ENCODE measurements at places on chromosomes 4 and X. TPM values are rescaled to one million over a fixed set of nuclear protein-coding genes. Genes with fewer than 3 reads are reported as not detected.
A peak's percentile ranks its signal among the peaks of the same experiment; 100 is the strongest.

DNA sequence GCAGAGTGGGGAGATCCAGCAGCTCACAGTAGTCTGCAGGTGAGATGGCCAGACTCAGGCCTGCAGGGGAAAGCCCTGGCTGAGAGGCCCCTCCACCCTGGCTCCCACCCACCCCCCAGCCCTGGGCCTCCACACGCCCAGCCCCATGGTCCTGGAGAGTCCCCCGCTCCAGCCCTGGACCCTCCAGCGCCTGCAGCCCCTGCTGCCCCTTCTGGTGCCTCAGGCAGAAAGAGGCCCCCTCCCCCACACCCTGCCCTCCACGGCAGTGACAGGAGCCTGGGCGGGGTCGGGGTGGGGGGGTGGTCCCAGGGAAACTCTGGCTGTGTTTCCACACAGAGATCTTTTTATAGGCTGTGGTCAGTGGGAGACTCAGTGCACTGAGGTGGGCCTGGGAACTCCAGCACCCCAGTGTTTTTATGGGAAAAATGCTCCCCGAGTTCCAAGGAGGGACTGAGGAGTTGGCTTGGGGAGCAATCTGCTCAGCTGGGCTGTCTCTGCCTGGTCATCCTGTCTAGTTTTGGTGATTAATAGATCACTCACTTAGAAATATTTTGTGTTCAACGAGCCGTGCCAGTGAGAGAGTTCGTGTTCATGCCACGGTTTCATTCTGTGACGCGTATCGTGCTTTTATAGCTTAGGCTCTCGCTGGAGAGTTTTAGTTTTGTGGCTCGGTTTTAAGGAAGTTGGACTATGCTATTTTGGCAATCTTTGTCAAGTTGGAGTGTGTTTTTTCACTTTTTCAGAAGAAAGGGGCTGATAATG lies 53.1 kb upstream of the HGFAC start:
- ATAC-seq = peak; percentile 13

GK gene
- total RNA-seq = 17.8 TPM

DNA sequence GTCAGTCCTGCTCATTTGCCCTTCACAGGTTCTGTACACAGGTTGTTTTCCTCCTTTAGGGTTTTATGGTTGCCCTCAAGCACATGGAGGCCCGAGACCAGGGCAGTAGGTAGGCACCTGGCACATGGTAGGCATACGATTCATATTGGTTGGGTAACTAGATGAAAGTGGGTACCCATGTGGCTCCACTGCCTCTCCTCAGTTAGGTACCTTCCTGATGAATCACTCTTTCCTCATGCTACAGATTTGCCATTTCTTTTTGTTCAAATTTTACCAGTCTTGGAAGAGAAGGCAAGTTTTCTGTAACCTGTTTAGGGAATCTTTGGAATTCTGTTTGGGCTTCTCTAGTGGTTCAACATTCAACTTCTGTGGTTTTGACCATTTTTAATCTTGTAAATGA lies 121.3 kb downstream of the FHIP1A start:
- ATAC-seq = peak; percentile 65

DGAT2L6 gene
- total RNA-seq = not detected

INTU gene
- 7.9 TPM for total RNA-seq

CCKAR gene
- total RNA-seq = not detected

GRCh38 chr4:15425520-15425919 lies 2.3 kb upstream of the C1QTNF7 start:
- ATAC-seq = peak; percentile 96

DNA sequence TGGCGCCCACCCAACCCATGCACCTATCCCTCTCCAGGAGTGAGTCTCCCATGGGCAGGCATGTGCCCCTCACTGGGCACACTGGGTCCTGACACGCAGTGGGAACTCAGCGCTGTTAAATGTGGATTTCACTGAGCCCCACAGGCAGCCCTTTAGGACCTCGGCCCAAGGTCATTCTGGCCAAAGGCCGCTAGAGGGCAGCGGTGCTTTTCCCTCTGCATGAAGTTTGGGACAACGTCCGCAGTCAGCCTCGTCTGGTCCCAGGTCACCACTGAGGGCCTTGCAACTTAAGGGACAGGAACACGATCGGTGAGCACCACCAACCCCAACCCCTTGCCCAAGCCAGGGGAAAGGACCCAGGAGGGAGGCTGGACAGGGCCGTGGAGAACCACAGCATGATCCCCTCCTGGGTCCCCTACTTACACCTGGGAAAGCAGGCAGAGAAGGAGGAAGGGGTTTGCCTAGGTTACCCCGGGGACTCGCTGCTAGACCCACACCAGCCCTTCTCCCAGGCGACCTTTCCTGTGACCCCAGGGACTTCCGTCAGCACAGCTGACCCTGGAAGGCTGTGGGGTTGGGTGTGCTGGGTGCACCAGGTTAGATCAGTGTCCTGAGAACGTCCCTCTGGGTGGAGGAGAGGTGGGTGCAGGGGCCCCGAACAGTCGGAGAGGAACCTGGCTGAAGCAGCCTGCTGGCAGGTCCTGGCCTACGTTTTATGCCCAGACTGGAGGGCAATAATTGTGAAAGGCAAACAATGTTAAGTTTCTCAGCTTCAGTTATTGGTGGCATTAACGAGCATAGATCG lies 24.0 kb downstream of the CYTL1 start:
- peak; percentile 75 for ATAC-seq

- ATAC-seq = peak; percentile 31
Measured at GRCh38 chr4:84531689-84532088, 32.6 kb upstream of the NKX6-1 start.

DNA sequence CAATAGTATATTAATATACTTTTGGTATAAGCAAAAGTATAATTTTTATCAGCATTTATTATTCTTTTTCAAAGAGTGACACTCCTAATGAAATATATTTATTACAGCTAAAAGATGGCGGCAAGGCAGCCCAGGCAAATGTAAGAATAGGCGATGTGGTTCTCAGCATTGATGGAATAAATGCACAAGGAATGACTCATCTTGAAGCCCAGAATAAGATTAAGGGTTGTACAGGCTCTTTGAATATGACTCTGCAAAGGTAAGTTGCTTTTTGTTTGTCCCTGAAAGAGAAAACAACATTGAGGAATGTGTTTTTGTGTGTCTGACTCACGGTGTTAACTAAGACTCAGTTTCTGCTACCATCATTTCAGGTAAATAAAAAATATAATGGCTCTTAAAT lies 71.9 kb downstream of the PDLIM5 start:
- peak; percentile 76 for ATAC-seq

IL21 gene
- not detected for total RNA-seq

DNA sequence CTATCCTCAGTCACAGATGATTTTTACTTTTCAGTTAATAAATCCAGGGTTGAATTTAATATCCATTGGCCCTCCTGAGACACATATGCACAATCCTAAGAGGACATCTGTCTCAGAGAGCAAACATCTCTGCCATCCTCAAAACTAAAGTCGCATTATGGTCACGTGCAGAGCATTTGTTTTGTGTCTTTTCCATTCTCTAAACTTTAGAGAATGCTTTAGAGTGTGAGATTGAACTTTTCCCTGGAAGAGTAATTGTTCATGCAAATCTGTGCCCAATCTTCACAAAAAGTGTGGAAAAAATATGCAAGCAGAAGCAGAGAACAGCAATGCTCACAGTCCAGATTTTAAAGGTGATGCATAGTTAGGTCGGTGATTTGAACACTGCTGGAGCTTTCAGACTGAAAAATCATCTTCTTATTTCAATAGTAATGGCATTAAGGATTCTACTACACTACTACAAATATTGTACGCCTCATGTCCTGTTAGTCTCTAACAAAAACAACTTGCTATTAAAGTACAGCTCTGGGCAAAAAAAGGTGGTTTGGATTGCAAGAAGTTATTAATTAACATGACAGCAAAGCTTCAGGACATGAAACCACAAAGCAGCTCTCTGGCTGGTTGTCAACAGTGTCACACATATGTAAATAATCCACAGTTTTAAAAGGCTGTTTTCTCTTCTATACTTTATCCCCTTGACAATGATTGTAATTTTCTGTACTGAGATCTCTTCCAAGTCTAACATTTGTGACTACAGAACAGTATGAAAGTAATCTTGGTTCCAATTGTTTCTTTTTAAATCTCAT lies 19.9 kb downstream of the DCHS2 start:
- ATAC-seq = no peak

DNA sequence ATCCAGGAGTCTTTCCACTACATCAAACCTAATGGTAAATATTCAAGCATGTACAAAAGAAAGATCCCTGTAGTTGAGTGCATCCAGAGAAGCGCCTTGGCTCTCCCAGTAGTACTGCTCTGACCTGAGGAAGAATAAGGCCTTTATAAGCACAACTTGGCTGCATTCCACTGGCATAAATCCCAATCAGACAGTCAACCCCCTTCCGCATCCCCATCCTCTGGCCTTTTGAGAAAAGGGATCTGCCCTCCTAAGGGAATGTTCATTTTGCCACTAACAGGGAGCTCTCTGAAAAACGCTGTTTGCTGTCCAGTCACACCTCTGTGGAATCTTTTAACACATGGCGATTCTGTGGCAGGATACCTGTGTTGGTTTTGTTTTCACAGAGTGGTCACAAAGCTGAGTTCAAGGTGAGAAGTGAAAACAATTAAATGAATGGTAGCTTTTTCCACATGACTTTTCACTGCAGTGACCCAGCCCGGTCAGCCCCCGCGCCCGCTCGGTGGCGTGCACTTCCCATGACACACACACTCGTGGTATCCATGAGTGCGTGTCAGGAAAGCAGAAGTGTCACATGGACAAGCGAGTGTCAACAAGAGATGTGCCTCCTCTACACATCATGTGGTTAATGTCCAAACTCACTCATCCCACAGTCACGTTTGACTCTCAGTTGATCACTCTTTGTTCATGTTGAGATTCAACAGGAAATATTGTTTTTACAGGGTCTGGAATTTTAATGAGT lies 112.2 kb upstream of the ENPP6 start:
- peak; percentile 45 for ATAC-seq

BEX3 gene
- total RNA-seq = 46.9 TPM

DNA sequence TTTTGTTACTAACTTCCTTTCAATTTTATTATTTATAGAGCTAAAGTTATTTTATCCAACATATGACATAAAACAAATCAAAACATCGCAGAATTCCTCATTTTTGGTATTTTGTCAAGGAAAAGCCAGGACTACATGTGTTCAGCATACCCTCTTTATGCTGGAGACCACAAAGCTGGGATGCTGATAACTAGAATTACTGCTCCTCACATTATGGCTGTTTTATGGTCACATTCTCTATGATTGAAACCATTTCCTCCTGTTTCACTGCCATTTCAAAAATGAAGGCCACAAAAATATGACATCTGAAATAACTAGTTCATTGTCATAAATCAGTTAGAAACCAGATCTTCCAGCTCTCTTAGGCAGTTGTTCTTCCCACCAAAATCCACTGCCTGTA lies 41.7 kb downstream of the KLHL34 start:
- no peak for ATAC-seq

GRCh38 chr4:78629991-78630541 lies 78.5 kb downstream of the ANXA3 start:
- no peak for ATAC-seq

GRCh38 chrX:68238568-68238967 lies 194.7 kb downstream of the OPHN1 start:
- ATAC-seq = no peak

GABRE gene
- total RNA-seq = 27.5 TPM

DNA sequence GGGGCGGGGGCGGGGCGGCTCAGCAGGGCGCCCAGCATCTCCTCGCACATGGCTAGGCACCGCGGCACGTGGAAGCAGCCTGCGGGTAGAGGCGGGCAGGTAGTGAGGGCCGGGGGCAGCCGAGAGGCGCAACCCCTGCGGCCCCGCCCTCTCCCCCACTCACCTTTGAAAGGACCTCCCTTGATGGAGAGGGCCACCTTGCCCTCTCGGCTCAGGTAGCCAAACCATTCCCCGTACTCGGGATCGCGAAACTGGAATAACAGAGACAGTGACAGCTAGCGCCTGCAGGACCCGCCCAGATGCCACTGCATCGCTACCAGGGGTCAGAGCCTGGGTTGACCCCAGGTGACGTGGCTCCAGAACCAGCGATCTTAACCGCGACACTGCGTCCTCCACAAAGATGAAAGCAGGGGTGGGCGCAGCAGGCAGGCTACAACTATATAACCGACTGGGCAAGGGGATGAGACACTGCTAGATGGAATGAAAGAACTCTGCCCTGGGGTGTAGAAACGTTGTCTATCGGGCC lies 552 bp upstream of the NAA10 start:
- ATAC-seq = no peak

DRD5 gene
- not detected for total RNA-seq

GRCh38 chr4:20430259-20430941 lies 178.7 kb downstream of the SLIT2 start:
- ATAC-seq = no peak

- no peak for ATAC-seq
Measured at GRCh38 chr4:102843938-102844337, 16.6 kb upstream of the UBE2D3 start.

DNA sequence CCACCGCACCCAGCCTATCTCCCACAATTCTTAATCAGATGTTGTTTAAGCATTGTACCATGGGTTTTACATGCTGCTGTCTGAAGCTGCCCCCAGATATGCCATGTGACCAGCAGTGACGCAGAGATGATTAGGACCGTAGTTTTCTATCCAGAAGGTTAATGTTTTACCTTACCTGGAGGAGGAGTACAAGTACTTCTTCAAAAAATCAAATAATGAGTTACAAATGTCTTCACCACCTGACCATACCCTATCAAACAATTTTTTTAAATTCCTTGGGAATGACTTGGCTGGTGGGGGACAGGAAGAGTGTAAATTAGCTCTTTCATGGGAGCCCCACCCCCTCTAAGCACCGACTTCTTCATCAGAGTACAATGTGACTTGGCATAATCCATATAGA lies 16.2 kb upstream of the SGMS2 start:
- no peak for ATAC-seq

MAGEA11 gene
- total RNA-seq = not detected

DNA sequence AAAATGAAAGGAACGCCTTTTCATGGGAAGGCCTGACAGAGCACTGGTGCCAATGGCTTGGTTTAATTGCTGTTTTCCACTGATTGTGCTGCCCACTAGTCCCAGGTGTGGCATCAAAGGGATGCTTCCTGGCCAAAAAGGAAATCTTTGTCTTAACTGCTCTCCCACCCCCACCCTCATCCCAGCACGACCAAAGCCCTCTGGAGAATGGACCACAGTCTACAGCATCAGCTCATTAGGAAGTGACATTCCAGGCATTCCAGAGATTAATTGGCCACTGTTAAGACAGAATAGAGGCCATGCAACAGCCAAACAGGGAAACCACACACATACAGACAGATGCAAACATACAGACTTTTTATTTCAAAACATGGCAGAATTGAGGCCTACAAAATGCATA lies 143.2 kb downstream of the LHFPL1 start:
- no peak for ATAC-seq

DNA sequence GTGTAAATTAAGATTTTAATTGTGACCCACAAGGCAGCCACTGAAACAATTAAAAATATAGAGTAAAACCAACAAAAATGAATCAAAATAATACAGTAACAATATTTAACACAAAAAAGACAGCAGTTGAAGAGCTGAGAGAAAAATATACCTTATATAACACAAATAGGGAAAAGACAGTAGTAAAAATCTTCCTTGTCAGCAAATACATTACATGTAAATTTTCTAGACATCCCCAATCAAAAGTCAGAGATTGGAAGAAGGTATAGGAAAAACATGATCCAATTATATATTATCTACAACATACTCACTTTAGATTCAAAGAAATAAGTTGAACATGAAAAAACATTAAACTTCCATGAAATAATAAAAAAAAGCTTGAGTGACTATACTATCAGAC lies 330.8 kb downstream of the UBE2NL start:
- no peak for ATAC-seq

HSFX4 gene
- not detected for total RNA-seq
